ENCODE measurements at places on chromosomes 4 and X.

- no peak for DNase-seq
Measured at GRCh38 chrX:1336331-1336943, at the start of gene IL3RA. TSS of gene IL3RA (plus strand) at chrX:1336785. CDS start at chrX:1341766, 4,981 bp downstream.

DNA sequence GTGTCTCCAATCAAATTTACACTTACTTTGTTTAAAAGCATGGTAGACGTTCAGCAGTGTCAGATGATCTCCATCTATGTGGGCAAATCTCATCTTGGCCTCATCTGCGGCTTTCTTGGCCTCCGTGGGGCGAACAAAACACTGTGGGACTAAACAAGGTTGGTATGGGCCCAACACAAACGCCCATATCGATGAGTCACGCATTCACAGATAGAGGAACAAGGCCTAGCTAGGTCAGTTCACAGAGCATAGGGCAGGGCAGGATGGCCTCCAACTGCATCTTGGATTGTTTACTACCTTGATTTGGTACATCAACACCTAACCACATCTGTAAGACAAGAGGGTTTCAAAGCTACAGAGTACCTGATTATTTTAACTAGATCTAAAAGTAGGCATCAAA is 47.3 kb downstream of the DHX15 start:
- DNase-seq = no peak

GRCh38 chr4:85573270-85573669 is 98.3 kb downstream of the ARHGAP24 start:
- no peak for DNase-seq

DNA sequence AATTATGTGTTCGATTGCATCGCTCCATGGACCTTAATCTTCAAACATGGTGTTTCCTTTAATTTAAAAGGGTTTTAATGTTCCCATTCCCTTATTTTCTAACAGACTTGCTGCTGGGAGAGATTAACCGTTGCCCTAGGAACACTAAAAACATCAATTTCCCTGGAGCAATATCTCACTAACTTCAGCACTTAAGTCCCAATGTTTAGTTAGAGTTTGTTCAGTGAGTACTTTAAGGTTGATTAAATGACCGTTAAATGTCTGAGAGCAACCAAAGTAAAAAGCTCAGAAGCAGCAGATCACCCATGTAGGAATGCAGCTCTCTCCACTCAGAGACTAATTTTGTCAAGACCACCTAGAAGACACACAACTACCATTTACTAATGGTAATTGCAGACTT is 111.2 kb upstream of the PDE5A start:
- no peak for DNase-seq

- DNase-seq = no peak
Measured at GRCh38 chrX:129836827-129837226, 6.9 kb downstream of the ZDHHC9 start.

GRCh38 chr4:74254386-74254785 is 53.9 kb upstream of the EPGN start:
- no peak for DNase-seq

- no peak for DNase-seq
Measured at GRCh38 chr4:52037689-52038102, 403 bp downstream of the SGCB start.

DNA sequence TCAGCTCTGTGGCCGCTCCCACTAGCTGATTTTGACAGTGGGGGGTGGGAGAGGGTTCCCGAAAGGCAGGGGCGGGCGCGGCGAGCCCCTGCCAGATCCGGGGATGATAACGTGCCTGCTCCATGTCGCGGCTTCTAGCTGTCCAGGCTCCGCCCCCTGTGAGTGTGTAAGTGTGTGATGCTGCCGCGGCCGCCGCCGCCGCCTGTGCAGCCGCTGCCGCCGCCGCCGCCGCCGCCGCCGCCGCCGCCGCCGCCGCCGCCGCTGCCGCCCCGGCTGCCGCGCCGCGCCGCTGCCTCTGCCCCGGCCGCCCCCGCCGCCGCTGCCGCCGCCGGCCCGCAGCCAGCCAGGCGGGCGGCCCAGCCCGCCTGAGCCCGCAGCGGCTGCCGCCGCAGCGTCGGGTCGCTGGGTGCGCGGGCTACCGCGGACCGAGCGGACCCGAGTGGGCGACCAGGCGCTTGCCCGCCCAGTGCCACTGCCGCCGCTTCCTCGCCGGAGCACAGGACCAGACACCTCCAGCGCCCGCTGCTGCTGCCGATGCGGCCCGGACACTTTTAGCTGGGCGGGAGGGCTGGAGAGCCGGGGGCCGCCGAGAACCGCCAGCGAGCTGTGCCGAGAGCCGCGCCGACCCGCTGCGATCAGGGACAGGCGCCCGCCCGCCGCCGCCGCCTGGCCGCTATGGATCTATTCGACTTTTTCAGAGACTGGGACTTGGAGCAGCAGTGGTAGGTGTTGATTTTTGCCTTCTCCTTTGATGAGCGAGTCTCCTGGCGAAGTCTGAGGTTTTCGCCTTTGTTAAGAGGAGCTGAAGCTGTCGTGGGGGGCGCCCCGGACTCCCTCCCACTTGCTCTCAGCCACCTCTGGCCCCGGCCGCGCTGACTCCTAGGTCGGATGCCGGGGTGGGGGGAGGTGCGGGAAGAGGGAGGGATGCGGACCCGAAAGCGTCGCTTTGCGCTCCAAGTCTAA is at the start of gene AFF2:
Gene AFF2, plus strand, starts transcription at position 195 of the 963 bp plus-strand sequence. Its CDS starts 481 bp downstream, at position 676.
- DNase-seq = peak; percentile 18

GRCh38 chr4:119536572-119537528 is 91.8 kb downstream of the PDE5A start:
- no peak for DNase-seq

DNA sequence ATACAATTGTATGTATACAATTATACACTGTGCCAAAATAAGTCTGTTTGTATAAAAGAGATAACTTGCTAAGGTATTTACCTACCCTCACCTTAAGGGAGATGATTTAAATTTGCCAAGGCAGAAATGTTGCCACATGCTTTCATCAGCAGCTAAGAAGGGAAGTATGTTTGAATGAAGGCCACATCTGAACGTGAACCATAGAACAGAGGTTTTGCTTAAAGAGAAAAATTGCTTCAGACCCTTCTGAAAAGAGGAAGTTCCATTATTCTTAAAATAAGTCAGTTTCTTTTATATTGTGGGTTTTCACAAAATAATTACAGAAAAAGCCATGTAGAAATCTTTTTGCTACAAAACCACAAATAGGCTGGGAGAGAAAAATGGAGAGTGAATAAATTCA is 621.5 kb upstream of the HTR2C start:
- DNase-seq = no peak

DNA sequence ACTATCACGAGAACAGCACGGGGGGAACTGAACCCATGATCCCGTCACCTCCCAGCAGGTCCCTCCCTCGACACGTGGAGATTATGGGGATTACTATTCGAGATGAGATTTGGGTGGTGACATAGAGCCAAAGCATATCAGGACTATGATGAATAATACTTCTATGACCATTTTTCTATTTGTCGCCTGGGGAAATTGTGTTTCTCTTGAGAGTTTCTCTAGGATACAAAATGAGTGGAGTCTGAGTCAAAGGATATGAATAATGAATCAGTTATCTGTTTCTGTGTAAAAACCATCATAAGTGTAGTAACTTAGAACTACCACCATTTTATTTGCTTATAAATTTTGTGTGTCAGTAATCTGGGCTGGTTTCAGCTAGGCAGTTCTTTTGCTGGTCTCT is 533.0 kb upstream of the ARX start:
- DNase-seq = no peak

- DNase-seq = no peak
Measured at GRCh38 chrX:11239230-11239629, 54.0 kb upstream of the AMELX start.

DNA sequence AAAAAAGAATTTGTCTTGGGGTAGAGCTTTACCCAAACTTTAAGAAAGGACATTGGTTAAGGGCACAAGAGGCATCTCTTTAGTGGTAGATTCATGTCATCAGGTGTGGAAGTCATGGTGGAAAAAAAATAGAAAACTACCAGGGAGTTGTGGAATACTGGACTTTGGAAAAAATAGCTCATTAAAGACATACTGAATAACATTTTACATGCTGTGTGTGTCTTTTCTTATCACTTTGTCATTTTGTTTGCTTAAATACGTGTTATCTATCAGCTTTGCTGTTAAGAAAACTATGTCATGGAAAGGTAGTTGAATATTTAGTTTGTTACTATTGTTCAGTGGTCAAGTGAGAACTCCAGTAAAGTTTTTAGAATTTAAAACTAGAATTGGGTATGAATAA is 147.0 kb downstream of the CCSER1 start:
- no peak for DNase-seq

GRCh38 chr4:72468904-72469502 is 100.0 kb downstream of the ADAMTS3 start:
- no peak for DNase-seq

DNA sequence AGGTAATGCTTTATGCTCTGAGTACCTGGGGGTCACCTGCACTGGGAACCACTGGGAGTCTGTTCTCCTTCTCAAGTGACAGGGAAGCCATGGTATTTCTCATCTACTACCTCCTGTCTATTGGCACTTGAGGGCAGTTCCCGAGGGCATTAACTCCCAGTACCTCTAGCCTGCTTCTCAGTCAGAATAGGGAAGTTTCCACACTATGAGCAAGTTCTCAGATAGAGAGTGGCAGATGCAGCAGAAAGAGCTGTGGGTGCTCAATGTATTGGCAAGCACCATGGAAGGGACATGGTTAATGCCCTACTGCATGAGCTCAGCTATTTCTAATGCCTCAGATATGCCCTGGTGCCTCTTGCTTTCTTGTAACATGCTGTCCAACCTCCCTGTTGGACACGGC is 74.1 kb downstream of the ANOS1 start:
- no peak for DNase-seq

DNA sequence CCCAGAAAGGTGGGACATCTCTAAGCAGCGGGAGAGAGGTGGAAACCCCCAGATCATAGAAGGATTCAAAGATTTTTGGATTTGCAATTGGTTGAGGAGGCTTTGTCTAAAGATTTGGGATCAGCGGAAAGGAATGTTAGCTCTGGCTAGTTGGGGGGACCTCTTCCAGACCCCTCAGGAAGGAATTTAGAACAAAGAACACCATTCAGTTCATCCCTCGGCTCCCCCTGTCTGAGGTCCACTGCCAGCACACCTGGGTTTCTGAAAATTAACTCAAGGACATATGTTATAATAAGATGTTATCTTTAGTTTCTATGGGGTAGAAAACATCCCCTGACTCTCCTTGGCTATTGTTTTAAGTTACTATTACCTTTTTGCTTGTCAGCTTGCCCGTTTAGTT is 163.6 kb downstream of the CEP135 start:
- no peak for DNase-seq

DNA sequence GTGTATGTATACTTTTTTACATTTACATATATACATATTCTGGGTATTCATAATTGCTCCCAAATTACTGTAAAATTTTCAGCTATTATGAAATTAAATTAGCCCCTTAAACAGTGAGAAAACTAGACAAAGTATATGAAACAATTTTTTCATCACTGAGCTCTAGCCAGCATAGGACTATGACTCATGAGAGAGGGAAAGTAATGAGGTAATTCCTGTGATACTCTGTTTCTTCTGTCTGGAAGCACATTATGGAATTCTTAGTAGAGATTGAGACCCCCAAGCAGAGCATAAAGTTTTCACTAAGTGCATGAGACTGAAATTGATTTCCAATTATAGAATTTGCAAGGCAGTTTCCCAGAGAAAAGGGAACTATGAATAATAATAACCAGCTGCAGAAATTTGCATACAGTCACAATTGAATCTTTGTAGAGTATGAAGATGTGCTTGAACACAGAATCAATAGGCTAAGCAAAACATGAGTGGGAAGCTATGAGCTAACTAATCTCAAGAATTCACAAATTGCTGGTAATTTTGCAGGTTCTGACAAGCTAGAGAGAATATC is 779.3 kb downstream of the ARAP2 start:
- no peak for DNase-seq

- no peak for DNase-seq
Measured at GRCh38 chr4:74549936-74550335, 105.0 kb downstream of the AREG start.

- DNase-seq = no peak
Measured at GRCh38 chr4:78923464-78924312, 15.6 kb downstream of the PAQR3 start.

DNA sequence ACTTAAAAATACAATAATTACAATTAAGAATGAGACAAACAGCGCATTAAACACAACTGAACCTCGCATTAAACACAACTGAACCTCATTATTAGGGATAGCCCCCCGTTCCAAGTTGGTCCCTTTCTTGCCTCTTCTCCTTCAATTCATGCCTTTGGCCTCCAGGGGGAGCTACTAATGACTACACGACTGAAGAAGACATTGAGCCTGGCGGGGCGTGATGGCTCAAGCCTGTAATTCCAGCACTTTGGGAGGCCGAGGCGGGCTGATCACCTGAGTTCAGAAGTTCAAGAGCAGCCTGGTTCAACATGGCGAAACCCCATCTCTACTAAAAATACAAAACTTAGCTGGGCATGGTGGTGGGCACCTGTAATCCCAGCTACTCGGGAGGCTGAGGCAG is 56.4 kb upstream of the NWD2 start:
- DNase-seq = peak; percentile 2

GRCh38 chr4:79241846-79242245 is 84.0 kb downstream of the NAA11 start:
- no peak for DNase-seq

DNA sequence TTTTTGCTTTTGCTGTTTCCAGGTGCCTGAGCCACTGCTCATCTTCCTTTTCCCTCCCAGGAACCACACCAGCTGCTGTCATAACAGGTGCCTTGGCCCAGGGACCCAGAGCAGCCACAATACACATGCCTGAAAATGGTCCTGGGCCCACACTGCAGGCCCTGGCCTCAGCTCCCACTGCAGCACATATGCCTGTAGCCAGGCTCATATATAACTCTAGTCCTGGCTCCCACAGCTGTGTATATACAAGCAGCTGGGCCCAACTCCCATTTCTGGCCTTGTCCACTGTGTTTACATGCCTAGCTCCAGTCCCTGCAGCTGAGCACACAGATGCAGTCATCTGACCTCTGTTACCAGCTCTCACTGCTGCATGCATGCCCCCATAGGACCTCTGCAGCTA is 930.5 kb downstream of the ADGRL3 start:
- no peak for DNase-seq

DNA sequence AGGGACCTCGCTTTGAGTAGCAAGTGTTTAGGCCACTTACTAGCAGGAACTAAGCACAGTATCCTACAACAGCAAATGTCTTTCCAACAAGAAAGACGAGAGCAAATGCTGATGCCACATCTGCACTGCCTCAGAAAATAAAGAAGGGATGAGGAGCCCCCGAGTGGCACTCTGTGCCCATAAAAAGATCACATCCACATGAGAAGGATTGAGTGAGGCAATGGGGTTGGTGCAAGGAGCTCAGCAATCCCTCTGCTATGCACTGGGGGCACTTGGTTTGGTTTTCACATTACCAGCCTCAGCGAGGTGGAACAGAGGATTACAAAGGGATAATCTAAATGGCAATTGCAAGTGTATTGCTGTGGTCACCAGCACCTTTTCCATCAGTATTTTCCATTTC is 252.8 kb upstream of the SLC7A11 start:
- DNase-seq = peak; percentile 71

DNA sequence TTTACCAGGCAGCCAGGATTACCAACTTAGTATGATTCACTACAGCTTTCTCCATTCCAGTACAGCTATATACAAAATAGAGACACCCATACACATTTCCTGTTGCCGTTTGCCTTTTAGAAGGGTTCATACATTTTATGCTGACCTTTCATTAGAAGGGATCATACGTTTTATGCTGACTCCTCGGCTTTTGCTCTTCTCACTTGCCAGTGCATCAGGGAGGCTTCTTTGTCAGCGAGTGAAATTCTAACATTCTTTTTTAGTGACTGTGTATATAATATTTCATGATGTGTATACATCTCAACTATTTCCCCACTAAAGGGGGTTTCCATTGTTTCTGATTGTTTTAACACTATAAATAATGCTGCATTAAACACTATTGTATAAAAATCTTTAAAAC is 552.6 kb downstream of the TRIML1 start:
- no peak for DNase-seq

Data from Calu3 (cell line).